ENCODE measurements at places on chromosomes 5 and 9.
A peak's percentile ranks its signal among the peaks of the same experiment; 100 is the strongest.

DNA sequence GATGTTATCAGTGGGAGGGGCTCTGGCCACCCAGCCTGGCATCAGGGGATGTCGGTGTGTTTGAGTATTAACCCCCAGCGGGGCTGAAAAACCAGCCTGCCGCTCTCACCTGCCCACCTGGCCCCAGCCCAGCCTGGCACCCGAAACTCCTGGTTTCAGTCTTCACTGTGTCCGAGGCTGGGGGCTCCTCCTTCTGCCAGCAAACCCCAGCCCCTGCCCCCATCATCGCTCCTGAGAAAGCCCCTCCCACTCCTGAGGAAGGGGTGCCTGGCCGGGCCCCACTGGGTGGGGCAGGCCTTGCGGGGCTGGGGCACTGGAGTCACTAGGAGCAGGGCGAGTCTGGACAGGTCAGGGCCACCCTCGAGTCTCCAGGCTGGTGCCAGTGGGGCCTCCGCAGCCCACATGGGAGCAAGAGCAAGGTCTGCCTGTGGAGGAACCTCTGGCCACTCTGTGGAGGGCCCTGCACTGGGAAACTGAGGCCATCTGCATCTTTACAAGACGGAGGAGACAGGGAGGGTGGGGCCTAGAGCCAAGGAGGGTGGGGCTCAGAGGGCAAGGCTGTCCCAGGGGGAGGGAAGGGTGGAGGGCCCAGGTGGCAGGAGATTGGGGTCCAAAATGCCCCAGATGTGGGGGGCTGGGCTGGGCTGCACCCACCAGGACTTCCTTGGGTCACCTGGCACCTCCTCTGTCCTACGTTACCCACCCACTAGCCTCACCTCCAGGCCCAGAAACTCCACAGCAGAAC, 51.5 kb upstream of the NOTCH1 start:
- no peak for DNase-seq

DNA sequence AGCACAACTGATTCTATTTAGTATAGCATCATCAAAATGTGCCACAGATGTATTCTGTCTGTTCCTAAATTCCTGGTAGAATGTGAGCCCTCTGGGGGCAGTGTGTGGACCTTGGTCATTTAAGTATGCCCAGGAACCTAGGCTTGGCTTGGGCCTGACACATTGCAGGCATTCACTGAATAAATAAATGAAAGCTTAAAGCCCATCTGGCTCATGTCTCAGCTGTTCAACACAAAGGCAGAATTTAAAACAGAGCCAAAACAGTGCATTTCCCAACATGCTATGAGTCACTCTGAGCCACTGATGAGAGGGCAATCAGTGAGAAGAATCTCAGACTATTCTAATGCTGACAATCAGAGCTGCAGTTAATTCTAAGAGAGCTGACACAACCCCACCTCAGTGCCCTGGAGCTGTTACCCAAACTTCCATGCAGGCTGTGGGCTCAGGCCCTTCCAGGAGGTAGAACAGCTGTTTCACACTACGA, 8.1 kb downstream of the FAM193B start:
- peak; percentile 93 for DNase-seq

DNA sequence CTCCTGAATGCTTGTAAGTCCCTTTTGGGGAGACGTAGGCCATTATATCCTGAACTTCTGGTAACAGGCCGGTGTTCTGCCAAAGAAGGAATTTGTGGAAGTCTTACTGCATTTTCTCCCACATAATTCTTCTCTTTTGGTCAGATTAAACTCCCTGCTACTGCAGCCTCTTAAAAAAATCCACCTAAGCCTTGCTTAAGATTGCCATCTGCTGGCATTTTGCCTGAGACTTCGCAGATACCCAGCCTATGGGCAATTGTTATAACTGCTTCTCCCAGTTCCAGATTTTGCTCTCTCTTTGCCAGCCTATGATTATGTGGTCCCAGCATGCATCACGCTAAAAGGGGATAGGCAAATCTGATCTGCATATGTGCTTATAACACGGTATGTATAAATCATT, 391.6 kb upstream of the CHD1 start:
- no peak for DNase-seq

GRCh38 chr5:23648656-23649055, 141.2 kb downstream of the PRDM9 start:
- no peak for DNase-seq

DNA sequence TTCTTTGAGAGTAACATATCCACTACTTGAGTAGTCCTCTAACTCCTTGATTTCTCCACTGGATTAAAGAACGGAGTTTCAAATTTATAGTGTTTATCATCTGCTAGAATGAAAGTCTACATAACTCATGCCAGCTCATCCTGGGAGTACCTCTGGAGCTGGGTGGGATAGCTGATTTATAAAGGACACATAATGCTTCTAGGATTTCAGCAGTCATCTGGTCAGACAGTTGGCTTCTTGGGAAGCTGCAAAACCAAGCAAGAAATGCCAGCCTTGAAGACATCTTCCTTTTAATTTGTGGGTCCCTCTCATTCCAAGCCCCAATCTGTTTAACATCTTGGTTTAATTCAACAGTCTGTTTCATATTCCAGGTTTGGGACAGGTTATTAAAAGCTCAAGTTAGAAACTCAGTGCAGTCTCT, 3.2 kb downstream of the GALNT10 start:
- DNase-seq: no peak

- DNase-seq: no peak
Observed at GRCh38 chr9:36898431-36899020, 135.5 kb downstream of the PAX5 start.

All from kidney epithelial cell (primary cell).